ENCODE measurements at places on chromosomes 12 and 14. TPM values are rescaled to one million over a fixed set of nuclear protein-coding genes. Genes with fewer than 3 reads are reported as not detected.

ACACB gene
- 11.1 TPM for total RNA-seq

CATSPERB gene
- total RNA-seq, result 0.65 TPM

KRT83 gene
- total RNA-seq, result not detected

RPL10L gene
- total RNA-seq, result not detected

C12orf56 gene
- total RNA-seq, result not detected

GRCh38 chr14:92655419-92656201, 92.8 kb downstream of the LGMN start:
- DNase-seq, result no peak

GRCh38 chr14:84864548-84865271, 665.2 kb upstream of the FLRT2 start:
- no peak for DNase-seq

DNA sequence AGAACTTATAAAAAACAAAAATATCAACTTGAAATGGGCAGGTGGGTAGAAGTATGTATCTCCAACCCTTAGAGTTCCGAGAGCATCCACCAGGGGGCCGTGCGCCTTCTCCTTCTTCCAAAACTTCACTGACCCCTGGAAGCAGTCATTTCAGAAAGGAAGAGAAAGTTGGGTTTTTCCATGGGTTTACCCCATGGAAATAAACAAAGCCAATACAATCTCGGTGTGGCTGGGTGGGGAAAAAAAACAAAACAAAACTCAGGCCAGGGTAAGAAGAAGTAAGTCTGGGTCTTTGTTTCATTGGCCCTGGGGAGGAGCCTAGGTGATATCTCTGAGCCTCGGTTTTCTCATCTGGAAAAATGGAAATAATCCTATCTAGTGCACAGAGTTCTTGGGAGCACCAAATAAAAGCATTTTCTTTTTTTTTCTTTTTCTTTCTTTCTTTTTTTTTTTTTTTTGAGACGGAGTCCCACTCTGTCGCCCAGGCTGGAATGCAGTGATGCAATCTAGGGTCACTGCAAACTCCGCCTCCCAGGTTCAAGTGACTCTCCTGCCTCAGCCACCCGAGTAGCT, 33.6 kb upstream of the HNF1A start:
- peak; percentile 81 for DNase-seq

- DNase-seq, result no peak
Measured at GRCh38 chr14:90671382-90672234, 144.6 kb downstream of the TTC7B start.

DNA sequence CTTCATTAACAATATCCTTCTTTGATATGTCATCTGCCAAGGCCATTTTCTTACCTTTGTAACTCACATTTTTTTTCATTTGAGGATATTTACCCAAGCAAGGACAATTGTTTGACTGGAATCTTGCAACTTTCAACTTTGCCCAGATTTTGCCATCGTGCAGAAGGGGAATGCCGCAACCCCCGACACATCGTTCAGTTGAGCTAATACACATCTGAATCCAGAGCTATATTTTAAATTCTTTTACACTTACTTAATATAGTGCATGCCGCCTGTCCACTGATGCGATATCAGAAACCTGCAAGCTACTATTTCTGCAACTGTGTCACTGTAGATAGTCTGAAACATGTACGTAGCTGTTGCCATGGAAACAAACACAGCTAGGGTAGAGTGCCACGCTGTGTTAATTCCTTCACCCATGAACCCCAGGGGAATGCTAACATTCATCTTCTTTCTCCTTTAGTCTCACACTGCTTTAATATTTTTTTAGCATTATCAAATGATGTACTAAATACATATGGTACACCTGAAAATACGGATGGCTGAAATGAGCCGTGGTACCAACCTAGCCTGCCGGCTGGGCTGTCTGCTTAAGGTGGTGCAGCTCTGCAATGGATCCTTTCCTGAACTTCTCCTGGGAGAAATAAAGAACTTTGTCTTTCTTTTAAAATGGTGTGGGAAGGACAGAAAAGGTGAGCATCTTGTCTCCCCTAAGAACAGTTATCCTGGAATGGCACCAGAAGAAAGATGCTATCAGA, 77.0 kb upstream of the FOXN3 start:
- DNase-seq, result no peak

- DNase-seq, result peak; percentile 89
Measured at GRCh38 chr12:68119724-68120211, 39.8 kb downstream of the IFNG start.

- DNase-seq, result no peak
Measured at GRCh38 chr14:94630396-94630795, 18.2 kb downstream of the SERPINA3 start.

Data from activated CD4-positive, alpha-beta memory T cell treated with anti-CD3 and anti-CD28 coated beads for 36 hours (primary cell).